Tibial nerve (tissue), 4 donors: ENCODE measurements at places on chromosomes 2 and 18.

DNA sequence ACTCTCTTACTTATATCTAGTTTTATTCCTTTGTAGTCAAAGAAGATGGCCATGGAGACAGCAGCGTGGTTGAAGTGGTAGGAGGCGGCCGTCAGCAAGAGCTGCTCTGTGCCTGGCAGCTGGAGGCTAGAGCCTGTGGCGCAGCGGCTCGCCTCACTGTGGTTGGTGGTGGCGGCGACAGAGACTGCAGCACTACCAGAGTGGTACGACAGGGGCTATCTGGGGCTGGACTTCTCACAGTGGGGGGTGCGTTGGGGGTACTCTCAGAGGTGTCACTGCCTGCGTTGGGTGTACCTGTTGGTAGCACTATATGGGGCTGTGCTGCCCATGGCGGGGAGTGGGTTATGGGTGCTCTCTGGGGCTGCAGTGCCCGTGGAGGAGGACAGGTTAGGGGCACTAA lies 8.5 kb upstream of the ANKRD62 start:
- no peak for DNase-seq

DNA sequence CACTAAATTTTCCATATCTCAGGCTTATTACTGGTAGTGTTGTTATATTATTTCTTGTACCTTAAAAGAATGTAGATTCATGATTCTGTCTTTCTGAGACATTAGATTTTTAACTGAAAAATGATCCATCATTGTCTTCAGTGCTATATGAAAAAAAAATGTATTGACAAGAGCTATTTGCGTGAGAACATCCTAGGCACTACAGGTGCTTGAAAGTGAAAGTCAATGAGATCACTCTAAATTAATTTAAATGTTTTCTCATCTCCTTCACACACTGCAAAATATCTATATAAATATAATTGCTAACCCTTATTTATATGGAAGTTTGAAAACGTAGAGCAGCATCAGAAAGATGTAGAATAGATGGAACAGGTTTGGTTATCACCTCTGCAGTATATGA lies 684.6 kb downstream of the TRIB2 start:
- DNase-seq, result no peak

DNA sequence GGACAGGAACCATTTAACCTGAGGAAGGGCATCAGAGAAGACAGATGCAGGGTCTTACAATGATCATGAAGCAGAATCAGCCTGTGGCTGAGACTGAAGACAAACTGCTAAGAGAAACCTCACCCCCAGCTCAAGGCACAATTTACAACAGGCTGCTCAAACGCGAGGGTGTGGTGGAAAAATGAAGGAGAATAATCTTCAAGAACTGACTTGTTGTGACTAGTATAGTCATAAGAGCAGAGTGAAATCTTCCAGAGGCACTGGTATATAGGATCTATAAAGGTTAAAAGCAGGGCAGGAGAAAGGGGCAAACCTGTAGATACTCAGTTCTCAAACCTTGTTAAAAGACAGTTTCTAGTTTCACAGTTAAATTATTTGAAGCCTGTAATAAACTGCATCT lies 1155.8 kb upstream of the TMEFF2 start:
- no peak for DNase-seq

DNA sequence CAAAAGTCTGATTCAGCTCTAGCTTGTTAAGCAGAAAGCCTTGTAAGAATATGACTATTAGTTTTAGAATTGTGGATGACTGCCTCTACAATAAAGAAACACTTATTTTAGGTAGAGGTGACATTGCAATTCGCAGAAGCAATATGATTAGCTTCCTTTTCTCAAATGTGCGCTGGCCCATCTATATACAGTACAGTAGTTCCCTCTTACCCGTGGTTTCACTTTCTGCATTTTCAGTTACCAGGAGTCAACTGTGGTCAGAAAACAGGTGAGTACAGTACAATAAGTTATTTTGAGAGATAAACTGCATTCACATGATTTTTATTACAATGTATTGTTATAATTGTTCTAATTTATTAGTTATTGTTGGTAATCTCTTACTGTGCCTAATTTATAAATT lies 405.1 kb downstream of the GPD2 start:
- DNase-seq, result no peak

GRCh38 chr2:127769587-127769986 lies 41.4 kb downstream of the WDR33 start:
- no peak for DNase-seq

- DNase-seq, result no peak
These were observed 56.4 kb upstream of the FMNL2 start for GRCh38 chr2:152278526-152278925.

GRCh38 chr18:10074110-10074509 lies 160.3 kb downstream of the VAPA start:
- no peak for DNase-seq

GRCh38 chr2:73917696-73918207 lies 8.9 kb upstream of the DGUOK start:
- no peak for DNase-seq

DNA sequence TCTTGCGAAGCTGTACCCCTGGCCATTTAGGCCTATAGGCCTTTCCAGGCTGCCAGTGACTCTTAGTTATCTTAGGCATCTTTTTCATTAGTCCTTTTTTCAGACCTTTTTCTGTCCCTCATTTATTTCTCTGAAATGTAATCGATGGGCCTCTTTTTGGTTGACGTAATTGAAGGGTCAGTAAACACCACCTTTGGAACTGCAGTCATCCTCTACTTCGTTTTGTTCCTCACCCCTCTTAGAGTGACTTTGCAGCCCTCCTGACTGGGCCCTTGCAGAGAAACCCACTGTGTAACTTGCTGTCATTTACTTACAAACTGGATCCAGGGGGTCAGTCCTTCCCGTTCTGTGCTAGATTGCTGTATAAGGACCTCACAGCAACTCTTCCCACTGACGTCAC lies 23.2 kb downstream of the CENPO start:
- DNase-seq, result no peak

DNA sequence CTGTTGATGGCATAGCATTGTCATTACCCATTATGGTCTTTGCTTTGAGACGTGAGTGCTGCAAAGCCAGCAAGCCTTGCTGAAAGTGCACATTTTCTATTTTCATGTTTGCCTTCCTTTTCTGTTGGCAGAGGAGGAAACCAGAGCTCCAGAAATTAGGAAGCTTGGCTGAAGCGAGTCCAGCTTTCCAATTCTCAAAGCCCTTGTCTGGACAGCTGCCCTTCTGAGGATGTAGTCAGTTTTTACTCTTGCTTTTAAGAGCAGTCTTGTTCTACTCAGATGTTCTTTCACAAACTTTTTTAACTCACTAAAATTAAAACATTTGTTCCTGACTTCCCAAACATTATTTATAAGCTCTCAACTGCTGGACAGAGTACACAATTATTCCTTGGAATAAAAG lies 93.8 kb downstream of the ICOS start:
- no peak for DNase-seq

- DNase-seq, result no peak
These were observed 273.2 kb downstream of the BCL2 start for GRCh38 chr18:63046375-63046774.

GRCh38 chr2:14902953-14903352 lies 270.4 kb downstream of the LRATD1 start:
- no peak for DNase-seq

DNA sequence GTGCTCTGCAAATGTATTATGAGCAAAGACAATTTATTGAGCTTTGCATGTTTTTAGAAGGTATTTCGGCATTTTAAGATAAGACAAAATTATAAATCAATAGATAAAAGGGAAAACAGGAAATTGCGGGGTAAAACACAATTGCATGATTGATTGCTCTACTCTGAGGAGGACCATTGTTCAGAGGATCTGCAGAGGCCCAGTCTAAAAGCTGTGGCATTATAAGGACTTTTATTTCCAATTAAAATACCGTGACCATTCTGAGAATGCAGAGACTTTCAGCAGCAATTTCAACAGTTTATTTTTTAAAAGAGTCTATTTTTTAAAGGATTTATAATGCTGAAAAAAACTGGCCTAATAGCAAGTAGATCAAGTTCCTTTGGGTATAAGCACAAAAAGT lies 62.0 kb downstream of the TPGS2 start:
- no peak for DNase-seq

GRCh38 chr2:130915595-130916437 lies 79.1 kb downstream of the ARHGEF4 start:
- DNase-seq, result no peak

GRCh38 chr2:62321380-62322289 lies 125.7 kb downstream of the B3GNT2 start:
- DNase-seq, result no peak

DNA sequence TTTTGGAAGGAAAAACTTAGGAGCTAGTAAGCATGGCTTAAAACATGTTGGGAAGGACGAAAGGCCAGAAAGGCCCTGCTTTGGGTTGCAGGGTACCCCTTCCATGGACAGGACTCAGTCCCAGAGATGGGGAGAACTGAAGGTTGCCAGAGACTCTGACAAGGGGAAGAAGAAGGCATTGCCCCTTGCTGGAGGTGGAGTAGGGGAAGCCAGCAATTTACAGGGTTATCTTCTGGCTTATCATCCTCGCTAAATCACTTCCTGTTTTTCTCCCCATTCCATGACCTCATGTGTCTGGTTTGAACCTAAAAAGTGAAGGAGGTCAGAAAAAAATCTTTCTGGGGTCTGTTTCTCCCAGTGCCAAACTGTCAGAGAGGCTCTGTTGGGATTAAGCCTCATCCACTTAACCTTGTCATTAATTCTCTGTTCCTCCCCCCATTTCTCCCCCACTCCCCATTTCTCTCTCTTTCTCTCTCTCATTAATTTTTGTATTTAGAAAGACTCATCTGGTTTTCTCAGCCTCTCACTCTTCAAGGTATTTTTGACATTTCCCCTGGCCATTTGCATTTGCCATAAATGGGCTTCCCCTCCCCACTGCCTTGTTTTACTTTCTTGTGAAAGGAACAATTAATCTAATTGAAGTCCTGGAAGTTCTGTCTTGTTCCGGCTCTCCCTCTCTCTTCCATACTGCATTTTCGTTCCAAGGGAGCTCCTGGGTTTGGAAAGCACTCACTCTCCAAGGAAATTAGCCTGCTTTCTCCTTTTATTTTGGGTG lies 17.4 kb downstream of the NRP2 start:
- DNase-seq, result no peak

- no peak for DNase-seq
These were observed 518.9 kb downstream of the TDRD15 start for GRCh38 chr2:21642647-21643046.

DNA sequence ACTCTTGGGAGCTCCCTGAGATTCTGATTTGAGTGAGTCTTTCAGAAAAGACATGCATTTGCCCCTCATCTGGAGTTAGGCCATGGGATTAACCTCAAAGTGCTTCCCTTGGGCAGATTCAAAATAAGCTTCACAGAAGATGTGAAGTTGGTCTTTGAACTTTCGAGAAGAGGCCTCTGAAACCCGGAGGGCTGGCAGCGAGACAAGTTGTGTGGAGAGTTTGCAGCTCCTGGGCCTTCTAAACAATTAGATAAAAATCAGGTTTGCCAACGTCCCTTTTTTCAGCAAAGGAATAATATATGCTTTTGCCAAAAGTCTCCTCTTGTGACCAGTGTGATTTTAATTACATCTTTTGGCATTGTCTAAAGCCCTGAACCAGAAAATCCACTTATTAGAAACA lies 489.7 kb downstream of the SOX11 start:
- DNase-seq, result no peak

- DNase-seq, result no peak
These were observed 988 bp upstream of the KCNE4 start for GRCh38 chr2:223050900-223051504.

GRCh38 chr2:121790276-121790956 lies 35.0 kb downstream of the TSN start:
- no peak for DNase-seq

DNA sequence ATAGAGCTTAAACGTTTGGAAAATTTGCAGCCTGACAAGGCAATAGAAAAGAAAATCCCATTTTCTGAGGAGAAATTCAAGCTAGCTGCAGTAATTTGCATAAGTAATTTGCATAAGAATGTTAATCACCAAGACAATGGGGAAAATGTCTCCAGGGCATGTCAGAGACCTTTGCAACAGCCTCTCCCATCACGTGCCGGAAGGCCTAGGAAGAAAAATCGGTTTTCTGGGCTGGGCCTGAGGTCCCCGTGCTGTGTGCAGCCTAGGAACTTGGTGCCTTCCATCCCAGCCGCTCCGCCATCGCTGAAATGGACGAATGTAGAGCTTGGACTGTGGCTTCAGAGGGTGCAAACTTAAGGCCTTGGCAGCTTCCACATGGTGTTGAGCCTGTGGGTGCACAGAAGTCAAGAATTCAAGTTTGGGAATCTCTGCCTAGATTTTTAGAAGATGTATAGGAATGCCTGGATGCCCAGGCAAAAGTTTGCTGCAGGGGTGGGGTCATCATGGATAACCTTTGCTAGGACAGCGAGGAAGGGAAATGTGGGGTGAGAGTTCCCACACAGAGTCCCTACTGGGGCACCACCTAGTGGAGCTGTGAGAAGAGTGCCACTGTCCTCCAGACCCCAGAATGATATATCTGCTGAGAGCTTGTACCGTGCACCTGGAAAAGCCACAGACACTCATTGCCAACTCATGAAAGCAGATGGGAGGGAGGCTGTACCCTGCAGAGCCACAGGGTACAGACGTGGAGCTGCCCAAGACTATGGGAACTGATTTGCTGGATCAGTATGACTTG lies 164.6 kb downstream of the GULP1 start:
- no peak for DNase-seq

DNA sequence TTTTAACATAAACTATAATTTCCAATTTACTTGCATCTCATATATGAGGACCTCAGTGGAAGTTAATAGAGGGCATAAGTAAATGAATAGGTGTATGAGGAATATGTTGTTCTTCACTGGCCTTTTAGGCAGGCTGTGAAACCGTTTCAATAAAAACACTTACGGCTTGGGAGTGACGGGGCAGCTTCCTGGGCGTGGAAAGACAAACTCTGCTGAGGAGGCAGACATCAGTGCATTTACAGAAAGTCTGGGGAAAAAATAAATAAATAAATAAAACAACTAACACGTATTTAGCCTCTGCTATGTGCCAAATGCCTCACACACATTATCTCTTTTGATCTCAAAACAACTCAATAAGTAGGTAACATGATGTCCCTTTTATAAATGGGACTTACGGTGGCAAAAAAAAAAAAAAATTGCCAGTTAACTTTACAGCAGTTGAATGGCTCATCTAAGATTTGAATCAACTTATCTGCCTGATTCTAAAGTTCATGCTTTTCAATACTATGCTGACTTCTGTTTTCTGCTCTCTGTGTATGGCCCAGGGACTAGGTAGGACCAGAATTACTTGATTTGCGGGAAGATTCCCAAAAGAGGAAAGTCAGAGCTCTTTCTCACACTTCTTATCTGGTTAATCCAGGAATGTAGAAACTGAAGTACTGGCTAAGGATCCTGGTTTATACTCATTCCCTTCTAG lies 77.5 kb upstream of the LRATD1 start:
- DNase-seq, result no peak
